ENCODE measurements at places on chromosomes 1 and 21.

DNA sequence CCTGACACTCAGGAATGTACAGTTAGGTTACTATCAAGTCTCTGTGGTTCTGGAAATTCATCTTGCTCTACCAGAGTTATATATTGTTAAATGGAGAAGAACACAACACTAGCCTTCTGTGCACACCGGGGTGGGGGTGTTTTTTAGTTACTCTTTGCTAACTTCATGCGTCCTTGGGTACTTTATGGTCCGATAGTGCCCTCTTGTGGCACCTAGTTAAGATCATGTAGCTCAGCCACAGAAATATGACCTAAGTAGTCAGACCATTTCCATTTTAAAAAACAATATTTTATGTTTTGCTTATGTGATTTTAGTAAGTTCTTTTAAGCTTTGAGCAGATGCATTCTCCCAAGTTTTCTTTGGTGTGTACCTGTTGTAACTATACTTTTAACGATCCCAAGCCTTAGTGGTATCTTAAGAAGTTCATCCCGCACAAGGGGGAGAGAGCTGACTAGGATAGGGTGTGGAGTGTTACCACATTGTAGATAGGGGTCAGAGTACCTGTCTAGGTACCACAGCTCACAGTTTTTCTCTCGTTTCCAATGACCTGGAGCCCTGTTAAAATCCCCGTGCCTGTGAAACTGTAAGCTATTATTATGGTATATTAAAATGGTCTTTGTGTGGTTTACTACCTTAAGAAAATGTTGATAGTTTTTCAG lies 20.6 kb upstream of the SH3D21 start:
- no peak for DNase-seq

- DNase-seq: no peak
These were observed 49.0 kb downstream of the KCNN3 start for GRCh38 chr1:154821083-154821482.

- no peak for DNase-seq
These were observed 10.0 kb downstream of the SELL start for GRCh38 chr1:169701261-169702005.

DNA sequence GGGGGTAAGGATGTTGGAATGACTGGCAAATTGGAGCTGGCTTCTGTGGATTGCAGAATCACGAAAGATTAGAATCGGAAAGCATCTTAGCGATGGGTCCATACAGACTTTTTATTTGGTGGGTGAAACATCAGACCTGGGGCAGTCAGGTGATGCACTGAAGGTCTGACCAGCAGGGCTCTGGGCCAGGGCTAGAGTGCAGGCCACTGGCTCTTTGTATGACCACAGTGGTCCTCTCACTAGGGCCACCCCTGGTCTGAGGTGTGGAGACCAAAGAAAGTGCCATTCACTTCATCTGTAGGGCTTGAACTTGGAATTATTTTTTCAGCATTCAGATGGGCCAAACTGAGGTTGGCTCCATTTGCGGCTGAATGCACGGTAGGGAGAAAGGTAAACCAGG lies 306.4 kb downstream of the RPS6KC1 start:
- DNase-seq: no peak

DNA sequence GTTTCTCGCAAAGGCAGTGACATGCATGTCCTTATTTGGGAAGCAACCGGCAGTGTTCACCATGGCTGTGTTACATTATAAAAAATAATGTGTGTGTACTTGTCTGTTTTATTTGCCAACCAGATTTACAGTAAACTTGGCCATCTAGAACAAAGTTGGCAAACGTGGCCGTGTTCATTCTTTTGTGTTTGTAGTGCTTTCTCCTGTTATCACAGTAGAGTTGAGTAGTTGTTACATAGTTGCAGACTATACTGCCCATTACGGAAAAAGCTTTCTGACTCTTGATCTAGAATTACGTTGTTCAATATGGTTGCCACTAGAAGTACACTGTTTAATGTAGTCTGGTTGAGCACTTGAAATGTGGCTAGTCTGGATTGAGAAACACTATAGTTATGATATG lies 19.4 kb downstream of the SOAT1 start:
- DNase-seq: no peak

DNA sequence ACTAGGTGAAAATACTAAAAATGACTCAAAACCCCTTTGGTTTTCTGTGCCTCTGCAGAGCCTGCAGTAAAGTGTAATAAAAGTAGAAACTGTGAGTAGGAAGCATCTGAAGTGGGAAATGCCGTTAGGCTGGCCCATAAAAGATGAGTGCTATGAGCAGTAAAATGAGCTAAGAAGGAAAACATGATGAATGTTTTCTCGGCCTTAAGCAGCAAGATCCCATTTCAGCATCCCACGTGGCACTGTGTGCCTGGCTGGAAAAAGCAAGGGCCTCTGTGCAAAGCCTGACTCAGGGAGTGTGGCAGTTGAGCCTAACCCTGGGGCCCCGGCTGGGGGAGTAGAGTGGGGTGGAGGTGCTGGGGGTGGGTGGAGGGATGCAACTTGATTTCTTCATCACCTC lies 109.5 kb downstream of the TBX15 start:
- DNase-seq: no peak

GRCh38 chr1:12525311-12526181 lies 92.5 kb downstream of the DHRS3 start:
- no peak for DNase-seq

DNA sequence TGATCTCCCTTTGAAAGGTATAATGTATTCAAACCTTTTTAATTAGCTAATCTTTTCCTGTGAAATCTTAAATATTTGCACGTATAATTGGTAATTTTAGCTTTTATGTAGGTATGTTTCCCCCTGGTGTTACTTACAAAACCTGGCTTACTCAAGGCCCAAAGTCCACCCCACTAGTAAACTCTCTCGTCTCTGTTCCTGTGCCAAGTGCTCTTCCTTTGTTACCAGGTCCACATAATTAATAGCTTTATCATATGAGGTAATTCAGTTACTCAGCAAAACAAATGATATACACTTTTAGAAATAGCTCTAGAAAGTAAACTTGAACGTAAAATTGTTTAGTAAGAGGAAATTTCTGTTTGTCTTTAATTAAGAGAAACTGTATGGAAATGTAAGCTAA lies 36.7 kb downstream of the NFIA start:
- no peak for DNase-seq

DNA sequence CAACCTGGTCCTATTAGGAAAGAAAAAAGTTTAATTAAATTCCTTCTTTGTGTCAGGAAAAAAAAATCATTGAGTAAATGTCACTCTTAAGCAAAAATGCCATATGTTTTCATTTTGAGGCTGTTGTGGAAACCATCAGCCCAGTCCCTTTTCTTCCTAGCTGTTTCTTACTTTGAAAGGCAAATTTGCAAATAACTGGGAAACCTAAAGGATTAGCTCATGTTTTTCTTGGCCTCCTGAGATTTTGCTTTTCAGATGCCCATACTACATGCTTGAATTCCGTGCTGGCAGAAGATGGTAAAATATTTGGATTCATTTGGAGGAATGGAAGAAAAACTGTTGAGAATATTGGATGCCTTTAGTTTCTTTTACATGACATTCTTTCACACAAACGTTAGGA lies 182.1 kb upstream of the ADAMTS5 start:
- DNase-seq: no peak

GRCh38 chr1:224466154-224466553 lies 31.6 kb upstream of the WDR26 start:
- DNase-seq: no peak

GRCh38 chr21:44086636-44087425 lies 20.4 kb upstream of the PWP2 start:
- DNase-seq: no peak

Measured in stimulated activated CD4-positive, alpha-beta T cell treated with anti-CD3 and anti-CD28 coated beads, Interleukin-15, amount 100 ng/mL, for 1 hour (primary cell).